ENCODE measurements at places on chromosomes 11 and 22. TPM values are rescaled to one million over a fixed set of nuclear protein-coding genes. Genes with fewer than 3 reads are reported as not detected.

SLC22A6 gene
- total RNA-seq: not detected

OR8G1 gene
- total RNA-seq: not detected

TRIM49B gene
- total RNA-seq: not detected

SEC14L6 gene
- not detected for total RNA-seq

PKDREJ gene
- not detected for total RNA-seq

OR8H3 gene
- not detected for total RNA-seq

MRTFA gene
- total RNA-seq: 58.5 TPM

TBC1D22A gene
- total RNA-seq: 38.5 TPM

CRYAB gene
- total RNA-seq: not detected

PHLDA2 gene
- 5.0 TPM for total RNA-seq

CENPM gene
- total RNA-seq: 81.2 TPM

MFNG gene
- total RNA-seq: 200 TPM

DRICH1 gene
- total RNA-seq: 0.48 TPM

SHISAL1 gene
- not detected for total RNA-seq

KDELR3 gene
- 0.88 TPM for total RNA-seq

APOA1 gene
- not detected for total RNA-seq

PANX3 gene
- not detected for total RNA-seq

PRODH gene
- total RNA-seq: 0.35 TPM

LGR4 gene
- 0.10 TPM for total RNA-seq

FAM180B gene
- total RNA-seq: 0.15 TPM

FLRT1 gene
- total RNA-seq: 0.05 TPM

PNPLA5 gene
- total RNA-seq: not detected

CCDC188 gene
- total RNA-seq: 0.33 TPM

CCDC87 gene
- not detected for total RNA-seq

OMP gene
- total RNA-seq: not detected

SCO2 gene
- total RNA-seq: 7.0 TPM

KCNA4 gene
- not detected for total RNA-seq

YIF1A gene
- 52.5 TPM for total RNA-seq

SLC22A12 gene
- total RNA-seq: not detected

P2RX6 gene
- total RNA-seq: 0.23 TPM

SYT8 gene
- total RNA-seq: not detected

TMEM151A gene
- not detected for total RNA-seq

FAT3 gene
- not detected for total RNA-seq

NOX4 gene
- not detected for total RNA-seq

CNTF gene
- 2.4 TPM for total RNA-seq

GAL3ST3 gene
- not detected for total RNA-seq

C11orf91 gene
- total RNA-seq: not detected

MUC5AC gene
- not detected for total RNA-seq

MPPED2 gene
- total RNA-seq: not detected

NFAM1 gene
- total RNA-seq: 0.05 TPM

OR52H1 gene
- not detected for total RNA-seq

Data from activated CD4-positive, alpha-beta memory T cell treated with anti-CD3 and anti-CD28 coated beads, Interleukin-2, amount 10 ng/mL, durations not matched to agents 7 days and 5 days (primary cell).